Stimulated activated CD4-positive, alpha-beta T cell treated with anti-CD3 and anti-CD28 coated beads, Interleukin-2, amount 100 ng/mL, for 4 hours (primary cell): ENCODE measurements at places on chromosomes 5 and 9.
A peak's percentile ranks its signal among the peaks of the same experiment; 100 is the strongest.

DNA sequence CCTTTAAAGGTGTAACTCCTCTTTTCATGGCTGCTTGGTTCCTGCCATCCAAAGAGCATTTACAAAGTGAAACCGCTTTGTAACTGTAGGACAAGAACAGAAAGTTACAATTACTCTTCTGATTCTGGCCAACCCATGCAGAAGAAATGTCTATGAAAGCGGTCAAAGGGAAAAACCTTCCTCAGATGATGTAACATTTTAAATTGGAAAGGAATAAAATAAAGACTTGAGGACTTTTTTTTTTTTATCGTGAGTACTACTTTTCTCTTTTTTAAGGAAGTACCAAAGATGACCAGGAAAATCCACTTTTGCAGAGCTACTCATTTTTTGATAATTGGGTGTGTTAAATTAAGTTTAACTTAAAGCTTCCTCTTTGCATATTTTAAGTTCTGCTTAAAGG is 13.0 kb upstream of the C9orf72 start:
- DNase-seq, result no peak

- no peak for DNase-seq
Observed at GRCh38 chr9:134928436-134929192, 10.9 kb upstream of the FCN1 start.

GRCh38 chr9:113425072-113425471 is 14.5 kb downstream of the C9orf43 start:
- no peak for DNase-seq

DNA sequence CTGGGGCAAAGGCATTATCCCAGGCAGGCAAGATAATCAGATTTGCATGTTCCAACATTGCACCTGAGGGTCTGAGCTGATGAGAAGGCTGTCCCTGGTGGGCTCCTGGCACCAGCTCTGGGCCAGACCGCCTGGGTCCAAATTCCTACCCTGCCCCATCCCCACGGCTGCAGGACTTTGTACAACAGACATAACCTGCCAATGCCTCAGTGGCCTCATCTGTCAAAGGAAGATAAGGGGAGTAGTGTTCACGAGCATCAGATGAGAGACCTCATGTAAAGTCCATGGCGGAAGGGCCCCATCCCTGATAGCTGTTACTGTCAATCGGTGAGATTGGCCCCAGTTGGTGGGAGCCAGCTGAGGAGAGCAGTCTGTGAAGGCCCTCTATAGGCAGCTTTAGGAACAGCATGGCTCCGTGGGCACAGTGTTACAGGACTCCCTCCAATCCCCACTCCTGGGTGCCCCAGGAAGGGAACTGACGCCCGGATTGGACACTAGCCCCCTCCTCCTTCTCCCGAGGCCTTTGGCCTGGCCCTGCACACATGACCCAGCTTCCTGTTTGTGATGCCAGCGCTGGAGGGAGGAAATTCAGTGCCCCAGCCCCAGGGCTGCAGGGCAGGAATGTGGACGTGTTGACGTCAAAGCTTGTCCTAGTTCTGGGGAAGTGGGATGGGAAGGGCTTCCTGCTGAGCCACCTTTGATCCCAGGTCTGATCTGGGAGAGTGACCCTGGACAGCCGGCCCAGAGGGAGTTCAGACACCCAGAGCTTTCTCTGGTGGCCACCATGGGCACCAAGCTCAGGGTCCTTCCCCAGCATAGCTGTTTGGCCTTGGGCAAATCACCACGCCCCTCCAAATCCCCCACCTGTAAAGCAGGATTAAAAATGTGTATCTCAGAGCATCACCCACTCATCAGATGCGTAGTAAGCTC is 56.2 kb downstream of the DUSP1 start:
- peak; percentile 51 for DNase-seq

DNA sequence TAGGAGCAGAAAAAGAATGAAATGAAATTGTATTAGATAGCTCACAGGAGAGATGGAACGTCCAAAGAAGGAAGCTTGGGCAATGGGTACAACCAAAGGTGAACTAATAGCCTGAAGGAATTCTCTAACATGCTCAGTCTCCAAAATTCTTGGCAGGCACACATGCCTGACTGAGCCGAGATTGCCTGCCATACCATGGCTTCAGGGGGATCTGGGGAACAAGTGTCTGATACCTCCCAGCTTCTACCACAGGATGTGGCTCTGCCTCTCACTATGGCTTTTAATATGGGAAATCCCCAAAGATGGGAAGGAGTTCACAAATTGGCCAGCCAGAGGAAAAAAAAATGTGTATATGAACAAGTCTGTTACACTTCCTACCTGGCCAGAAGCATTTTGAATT is 3.6 kb upstream of the PALM2AKAP2 start:
- DNase-seq, result no peak
